Suprapubic skin (tissue), 4 donors: ENCODE measurements at places on chromosomes 1 and 21.
A peak's percentile ranks its signal among the peaks of the same experiment; 100 is the strongest.

DNA sequence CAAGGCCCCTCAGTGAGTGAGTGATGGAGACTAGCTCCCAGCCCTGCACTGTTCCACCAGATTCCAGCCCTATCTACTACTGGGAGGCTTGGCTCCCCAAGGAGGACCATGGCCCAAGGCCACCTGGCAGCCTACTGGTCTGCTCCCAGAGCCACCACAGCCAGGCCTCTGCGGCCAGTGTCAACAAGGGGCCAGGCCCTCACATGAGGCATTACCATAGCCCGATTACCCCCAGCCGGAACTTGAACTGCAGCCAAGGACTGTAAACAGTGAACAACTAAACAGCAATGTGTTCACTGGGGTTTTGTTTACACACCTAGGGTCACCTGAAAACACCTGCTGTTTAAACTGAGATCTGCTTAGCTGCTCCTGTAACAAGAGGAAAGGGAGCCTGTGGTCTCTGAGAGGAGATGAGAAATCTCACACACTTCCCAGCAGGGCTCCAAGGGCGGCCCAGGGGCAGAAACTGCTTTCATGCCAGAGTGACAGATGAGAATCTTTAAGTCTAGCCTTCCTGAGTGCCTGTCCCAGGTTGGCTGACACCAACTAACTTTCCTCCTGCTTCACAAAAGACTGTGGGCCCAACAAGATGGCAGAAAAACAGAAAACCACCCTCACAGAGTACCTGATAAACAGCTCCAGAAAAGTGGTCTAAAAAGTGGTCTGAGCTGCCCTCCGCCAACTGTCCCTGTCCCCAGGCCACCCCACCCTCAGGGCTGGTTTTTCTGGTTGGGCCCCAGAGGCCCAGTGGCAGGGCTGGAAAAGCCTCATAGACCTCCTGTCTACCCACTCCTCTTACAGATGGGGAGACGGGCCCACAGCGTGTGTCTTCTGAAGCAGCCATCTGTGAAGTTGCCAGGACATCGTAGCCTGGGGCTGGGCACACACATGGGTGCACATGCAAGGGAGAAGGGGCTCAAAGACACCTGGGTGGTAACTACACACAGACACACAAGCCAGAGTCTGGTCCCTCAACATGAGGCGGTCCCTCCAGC lies 28.8 kb downstream of the MEF2D start:
- peaks cover 100% of the 10 kb centered on the region for H3K36me3 ChIP-seq
- peak overlapping the region; percentile 44 for H3K27ac ChIP-seq
- no peaks in the 10 kb centered on the region for H3K27me3 ChIP-seq
- no peak overlapping the region for H3K4me3 ChIP-seq

DNA sequence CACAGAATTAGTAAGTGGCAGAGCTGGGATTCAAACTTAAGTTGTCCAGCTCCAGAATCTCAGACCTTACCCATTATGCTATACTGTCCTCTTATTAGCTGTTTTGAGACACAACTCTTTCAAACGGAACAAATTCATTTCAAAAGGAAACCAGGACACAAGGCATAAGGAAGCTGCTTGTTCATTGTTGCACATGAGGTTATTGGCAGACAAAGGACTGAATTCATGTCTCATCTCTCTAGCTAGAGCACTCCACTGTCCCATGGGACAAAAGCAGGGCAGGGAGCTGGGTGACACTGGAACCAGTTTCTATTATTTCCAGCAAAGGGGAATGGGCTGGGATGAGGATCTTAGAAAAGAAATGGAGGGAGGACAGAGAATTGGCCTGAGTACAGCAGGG lies 26.4 kb downstream of the CHI3L2 start:
- no peak overlapping the region for H3K4me3 ChIP-seq
- no peak for DNase-seq
- H3K27me3 ChIP-seq = peaks cover 8% of the 10 kb centered on the region

DNA sequence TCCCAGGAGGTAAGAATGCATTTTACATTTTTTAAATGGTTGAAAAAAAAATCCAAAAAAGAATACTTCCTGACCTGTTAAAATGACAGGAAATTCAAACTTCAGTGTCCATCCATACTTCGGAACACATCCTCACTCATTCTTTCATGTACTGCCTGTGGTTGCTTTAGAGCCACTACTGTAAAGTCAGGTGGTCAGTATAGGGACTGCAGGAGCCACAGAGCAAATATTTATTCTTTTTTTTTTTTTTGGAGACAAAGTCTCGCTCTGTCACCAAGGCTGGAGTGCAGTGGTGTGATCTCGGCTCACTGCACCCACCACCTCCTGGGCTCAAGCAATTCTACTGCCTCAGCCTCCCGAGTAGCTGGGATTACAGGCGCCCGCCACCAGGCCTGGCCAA lies 124.7 kb downstream of the CLIC6 start:
- H3K27ac ChIP-seq = no peak overlapping the region
- no peak overlapping the region for H3K4me3 ChIP-seq
- no peak for DNase-seq
- H3K4me1 ChIP-seq = peaks cover 34% of the 10 kb centered on the region
- H3K27me3 ChIP-seq = no peaks in the 10 kb centered on the region
- H3K36me3 ChIP-seq = peaks cover 35% of the 10 kb centered on the region

DNA sequence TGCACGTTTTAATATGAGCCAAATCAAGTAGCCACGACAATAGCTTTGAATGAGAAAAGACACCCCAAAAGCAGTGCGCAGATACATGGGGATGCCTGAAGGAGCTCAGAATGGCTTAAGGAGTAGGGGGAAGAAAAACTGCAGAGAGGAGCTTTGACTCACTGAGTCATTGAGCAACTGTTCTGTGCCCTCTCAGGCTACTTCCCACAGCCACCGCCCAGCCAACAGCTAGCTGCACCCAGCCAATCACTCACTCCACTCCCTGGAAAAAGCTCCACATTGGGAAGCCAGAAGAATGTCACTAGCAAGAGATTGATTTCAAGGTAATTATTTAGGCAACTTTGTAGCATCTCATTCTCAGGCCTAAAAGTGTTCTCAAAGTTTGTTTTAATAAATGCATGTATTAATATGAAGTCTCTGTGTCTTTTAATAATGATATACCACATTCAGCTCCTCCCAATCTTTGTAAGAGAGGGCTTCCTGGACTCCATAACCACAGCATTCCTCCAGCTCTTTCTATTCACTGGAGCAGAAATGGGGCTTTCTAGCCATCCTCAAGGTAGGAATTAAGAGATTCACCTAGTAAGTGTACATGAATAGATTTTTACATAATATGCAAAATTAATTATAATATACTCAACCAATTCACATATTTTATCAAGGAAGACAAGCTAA lies 16.8 kb downstream of the DUSP10 start:
- peaks cover 34% of the 10 kb centered on the region for H3K4me1 ChIP-seq
- H3K4me3 ChIP-seq = no peak overlapping the region
- no peak for DNase-seq
- no peaks in the 10 kb centered on the region for H3K27me3 ChIP-seq
- H3K27ac ChIP-seq = no peak overlapping the region
- H3K36me3 ChIP-seq = no peaks in the 10 kb centered on the region

DNA sequence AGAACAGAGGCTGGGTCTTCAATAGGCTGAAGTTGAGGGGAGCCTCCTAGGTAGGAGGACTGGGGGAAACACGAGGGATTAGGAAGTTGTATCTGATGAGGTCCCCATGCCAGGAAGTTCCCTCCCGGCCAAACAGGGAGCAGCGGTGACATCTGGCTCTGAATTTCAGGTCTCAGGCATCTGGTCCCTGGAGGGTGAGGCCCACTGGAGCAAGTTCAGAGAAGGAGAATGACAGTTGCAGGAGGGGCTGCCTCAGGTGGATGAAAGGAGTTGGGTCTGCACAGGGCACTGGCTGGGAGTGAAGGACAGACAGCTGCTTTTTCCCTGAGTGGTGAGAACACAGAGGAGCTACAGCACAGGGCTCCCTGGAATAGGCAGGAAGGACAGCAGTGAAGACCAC lies 9.1 kb downstream of the TMEM9 start:
- H3K4me1 ChIP-seq = peaks cover 12% of the 10 kb centered on the region
- no peak overlapping the region for H3K27ac ChIP-seq

DNA sequence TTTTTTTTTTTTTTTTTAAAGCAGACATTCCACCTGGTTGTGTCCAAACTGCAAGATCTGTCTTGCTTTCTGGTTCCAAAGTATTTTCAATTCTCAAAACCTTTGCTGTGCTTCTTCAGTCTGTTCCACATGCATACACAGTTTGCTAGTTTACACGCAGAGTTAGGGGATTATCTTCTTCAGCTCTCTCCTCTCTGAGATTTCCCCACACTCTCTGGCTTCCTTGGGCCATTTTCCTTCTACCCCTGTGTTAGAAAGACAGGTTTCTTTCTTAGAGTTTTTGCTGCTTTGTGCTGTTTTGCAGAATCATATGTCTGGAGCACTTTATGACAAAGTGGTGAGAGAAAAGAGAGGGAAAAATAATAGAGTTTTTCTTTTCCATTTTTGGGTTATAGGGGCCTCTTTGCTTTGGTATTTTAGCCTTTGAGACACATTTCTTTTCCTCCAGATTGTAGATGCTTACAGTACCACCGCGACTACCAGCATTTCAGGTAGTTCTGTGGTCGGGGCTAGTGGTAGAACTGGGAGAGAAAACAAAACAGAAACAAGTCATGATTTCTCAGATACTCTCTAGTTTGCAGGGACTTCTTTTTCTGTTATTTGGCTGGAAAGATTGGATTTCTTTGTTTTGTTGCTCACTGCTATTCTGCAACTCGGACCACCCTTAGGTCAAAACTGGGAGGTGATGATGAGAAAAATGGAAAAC lies 66.3 kb downstream of the RABGAP1L start:
- H3K4me1 ChIP-seq = no peaks in the 10 kb centered on the region
- H3K36me3 ChIP-seq = peaks cover 4% of the 10 kb centered on the region
- no peak for DNase-seq
- H3K27ac ChIP-seq = no peak overlapping the region
- no peak overlapping the region for H3K4me3 ChIP-seq
- no peaks in the 10 kb centered on the region for H3K27me3 ChIP-seq

- peak; percentile 41 for DNase-seq
- H3K27ac ChIP-seq = no peak overlapping the region
- H3K27me3 ChIP-seq = peaks cover 36% of the 10 kb centered on the region
Observed at GRCh38 chr1:17168091-17168876, 36.6 kb upstream of the PADI1 start.

DNA sequence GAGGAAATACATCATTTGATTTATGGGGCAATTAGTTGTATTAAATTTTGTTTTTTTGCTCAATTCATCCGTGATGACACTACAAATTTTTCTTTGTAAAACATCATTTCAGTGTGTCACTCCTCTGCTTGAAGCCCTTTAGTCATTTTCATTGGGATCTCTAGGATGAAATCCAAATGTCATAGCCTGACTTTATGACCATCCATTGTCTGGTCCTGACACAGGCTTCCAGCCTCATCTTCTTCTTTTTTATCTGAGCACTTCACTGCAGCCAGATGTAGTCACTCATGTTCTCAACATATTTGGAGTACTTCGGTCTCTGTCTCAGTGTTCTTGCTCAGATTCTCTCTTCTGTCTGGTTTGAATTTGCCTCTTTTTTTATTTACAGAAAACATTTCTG lies 173.1 kb downstream of the HMCN1 start:
- no peak for DNase-seq
- H3K27ac ChIP-seq = no peak overlapping the region
- no peaks in the 10 kb centered on the region for H3K4me1 ChIP-seq

DNA sequence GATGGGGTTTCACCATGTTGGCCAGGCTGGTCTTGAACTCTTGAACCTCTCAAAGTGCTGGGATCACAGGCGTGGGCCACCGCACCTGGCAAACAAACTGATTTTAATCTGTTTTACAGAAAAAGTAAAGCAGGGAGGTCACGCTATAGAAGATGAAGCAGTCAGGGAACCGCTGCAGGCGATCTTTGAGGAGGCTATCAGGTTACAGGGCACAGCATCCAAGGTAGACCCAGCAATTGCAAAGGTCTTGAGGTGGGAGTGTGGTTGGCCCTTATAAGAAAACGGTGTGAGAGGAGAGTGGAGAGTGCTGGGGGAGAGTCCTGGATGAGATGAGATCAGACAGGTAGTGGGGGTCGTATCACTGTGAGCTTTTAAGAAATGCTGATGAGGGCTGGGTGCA lies 2.6 kb upstream of the TMCO4 start:
- H3K4me3 ChIP-seq = no peak overlapping the region
- peaks cover 17% of the 10 kb centered on the region for H3K4me1 ChIP-seq
- H3K36me3 ChIP-seq = no peaks in the 10 kb centered on the region
- DNase-seq = no peak
- no peak overlapping the region for H3K27ac ChIP-seq
- H3K27me3 ChIP-seq = no peaks in the 10 kb centered on the region

DNA sequence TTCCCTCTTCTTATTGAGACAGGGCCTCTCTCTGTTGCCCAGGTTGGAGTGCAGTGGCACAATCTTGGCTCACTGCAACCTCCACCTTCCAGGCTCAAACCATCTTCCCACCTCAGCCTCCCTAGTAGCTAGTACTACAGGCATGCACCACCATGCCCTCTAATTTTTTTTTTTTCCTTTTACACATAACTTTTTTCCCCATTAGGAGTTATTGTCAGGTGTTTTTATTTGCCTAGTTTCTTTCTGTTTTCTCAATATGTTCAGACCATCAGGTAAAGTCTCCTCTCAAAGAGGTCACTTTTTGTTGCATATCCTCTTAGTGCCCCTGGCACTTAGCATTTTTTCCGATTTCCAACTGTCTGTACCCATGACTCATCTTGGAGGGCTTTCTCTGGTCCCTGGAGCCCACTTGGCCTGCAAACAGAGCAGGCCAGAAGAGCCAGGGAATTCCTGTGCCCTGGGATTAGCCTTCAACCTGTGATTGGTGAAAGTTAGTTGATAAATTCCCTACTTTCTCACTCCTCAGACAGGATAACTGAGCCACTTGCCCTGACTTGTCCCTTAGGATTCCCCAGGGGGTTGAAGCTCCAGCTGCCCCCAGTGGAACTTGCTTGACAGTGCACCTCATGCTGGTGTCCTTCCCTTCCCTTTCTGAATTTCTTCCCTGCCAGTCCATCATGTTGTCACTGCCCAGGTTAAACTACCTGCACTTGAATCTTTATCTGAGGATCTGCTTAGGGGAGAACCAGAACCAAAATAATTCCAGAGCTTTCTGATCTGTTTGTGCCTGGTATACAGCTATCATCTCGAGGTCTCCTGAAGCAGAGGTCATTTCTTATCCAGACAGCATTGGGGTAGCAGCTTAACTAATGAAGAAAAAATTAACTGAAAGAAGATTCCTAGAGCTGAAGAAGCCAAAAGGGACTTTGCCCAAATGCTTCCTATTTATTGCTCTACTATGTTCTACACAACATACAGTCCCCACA lies 2.4 kb downstream of the NTPCR start:
- H3K4me1 ChIP-seq = peaks cover 28% of the 10 kb centered on the region
- no peaks in the 10 kb centered on the region for H3K27me3 ChIP-seq

DNA sequence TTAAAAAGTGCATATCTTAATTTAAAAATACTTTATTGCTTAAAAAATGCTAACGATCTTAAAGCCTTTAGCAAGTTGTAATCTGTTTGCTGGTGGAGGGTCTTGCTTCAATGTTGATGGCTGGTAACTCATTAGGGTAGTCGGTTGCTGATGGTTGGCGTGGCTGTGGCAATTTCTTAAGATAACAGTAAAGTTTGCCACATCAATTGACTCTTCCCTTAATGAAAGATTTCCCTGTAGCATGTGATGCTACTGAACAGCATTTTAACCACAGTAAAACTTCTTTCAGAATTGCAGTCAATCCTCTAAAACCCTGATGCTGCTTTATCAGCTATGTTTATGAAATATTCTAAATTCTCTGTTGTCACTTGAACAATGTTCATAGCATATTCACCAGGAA lies 6.8 kb upstream of the SAMD13 start:
- H3K27ac ChIP-seq = no peak overlapping the region
- H3K27me3 ChIP-seq = no peaks in the 10 kb centered on the region
- DNase-seq = no peak
- H3K36me3 ChIP-seq = no peaks in the 10 kb centered on the region
- H3K4me3 ChIP-seq = no peak overlapping the region
- H3K4me1 ChIP-seq = peaks cover 17% of the 10 kb centered on the region

GRCh38 chr1:35097224-35097623 lies 18.0 kb downstream of the ZMYM1 start:
- no peak for DNase-seq
- no peaks in the 10 kb centered on the region for H3K27me3 ChIP-seq
- H3K36me3 ChIP-seq = peaks cover 83% of the 10 kb centered on the region
- no peak overlapping the region for H3K4me3 ChIP-seq
- no peak overlapping the region for H3K27ac ChIP-seq
